Cerebellar cortex (tissue), 1 donor: ENCODE measurements at places on chromosomes 4 and X.

- DNase-seq: no peak
Measured at GRCh38 chr4:25172961-25173915, 13.0 kb upstream of the SEPSECS start.

- no peak for DNase-seq
Measured at GRCh38 chr4:2399216-2399615, 19.2 kb downstream of the ZFYVE28 start.

- no peak for DNase-seq
Measured at GRCh38 chr4:101205916-101206315, 141.4 kb downstream of the PPP3CA start.

DNA sequence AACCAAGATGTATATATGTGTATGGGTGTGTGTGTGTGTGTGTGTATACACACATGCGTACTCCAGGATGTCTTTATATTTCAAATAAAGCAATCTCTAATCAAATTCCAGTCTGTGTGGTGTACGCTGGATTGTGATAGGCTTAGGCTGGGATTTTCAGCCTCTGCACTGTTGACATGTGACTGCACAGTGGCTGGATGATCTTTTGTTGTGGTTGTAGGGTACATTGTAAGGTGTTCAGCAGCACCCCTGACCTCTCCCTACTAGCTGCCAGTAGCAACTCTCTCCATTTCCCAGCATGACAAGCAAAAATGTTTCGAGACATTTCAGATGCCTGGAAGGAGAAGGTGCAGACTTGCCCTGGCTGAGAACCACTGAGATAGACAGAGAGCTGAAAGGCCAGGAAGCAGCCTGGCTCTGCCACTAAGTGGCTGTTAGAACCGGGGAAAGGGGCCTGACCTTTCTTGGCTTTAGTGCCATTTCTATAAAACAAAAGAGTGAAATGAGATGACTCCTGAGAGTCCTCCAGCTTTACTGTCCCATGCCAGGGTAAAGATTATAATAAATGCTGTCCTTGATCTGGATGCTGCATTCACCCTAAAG, 10.5 kb downstream of the PGM2 start:
- no peak for DNase-seq

DNA sequence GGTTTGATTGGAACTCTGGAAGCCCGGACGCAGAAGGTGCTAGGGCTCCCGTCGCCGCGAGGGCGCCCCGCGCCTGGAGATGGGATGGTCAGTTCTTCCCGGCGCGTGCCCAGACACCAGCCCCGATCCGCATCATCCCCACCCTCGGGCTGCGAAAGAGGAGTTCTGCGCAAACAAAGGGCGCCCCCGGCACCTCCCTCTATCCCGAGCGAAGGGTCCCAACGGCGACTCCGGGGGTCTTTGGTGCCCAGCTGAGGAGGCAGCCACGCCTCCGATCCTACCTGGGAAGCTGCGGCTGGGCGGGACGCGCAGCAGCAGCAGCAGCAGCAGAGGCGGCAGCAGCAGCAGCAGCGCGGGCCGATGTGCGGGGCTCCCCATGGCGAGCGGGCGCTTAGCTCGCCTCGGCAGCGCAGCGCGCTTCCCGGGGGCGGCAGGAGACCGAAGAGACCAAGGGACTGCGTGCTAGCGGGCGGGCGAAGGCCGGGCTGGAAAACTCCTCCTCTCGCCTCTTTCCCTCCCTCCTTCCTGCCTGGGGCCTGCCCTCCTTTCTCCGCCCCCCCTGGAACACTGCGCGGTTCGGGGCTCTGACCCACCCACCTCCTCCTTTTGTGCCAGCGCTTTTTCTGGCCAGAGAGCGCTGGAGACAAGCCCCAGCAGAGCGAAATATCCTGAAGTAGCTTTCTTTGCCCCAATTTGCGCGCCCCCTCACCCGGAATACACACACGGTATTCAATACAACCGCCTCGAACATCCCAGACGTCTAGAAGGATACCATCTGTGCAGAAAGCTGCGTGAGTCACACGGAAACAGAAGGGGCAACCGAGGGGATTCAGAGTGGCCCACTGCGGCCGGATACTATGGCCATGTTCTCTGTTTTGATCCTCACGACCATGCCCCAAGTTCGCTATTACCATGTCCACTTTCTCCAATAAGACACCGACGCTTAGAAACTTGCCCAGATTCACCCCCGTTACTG, at the start of gene SRPX:
TSS of gene SRPX (minus strand) at position 457 of the 976 bp plus-strand sequence. CDS start at position 378, 79 bp downstream.
- DNase-seq: no peak

GRCh38 chrX:1535241-1536041, 1.5 kb downstream of the P2RY8 start:
- DNase-seq: no peak

DNA sequence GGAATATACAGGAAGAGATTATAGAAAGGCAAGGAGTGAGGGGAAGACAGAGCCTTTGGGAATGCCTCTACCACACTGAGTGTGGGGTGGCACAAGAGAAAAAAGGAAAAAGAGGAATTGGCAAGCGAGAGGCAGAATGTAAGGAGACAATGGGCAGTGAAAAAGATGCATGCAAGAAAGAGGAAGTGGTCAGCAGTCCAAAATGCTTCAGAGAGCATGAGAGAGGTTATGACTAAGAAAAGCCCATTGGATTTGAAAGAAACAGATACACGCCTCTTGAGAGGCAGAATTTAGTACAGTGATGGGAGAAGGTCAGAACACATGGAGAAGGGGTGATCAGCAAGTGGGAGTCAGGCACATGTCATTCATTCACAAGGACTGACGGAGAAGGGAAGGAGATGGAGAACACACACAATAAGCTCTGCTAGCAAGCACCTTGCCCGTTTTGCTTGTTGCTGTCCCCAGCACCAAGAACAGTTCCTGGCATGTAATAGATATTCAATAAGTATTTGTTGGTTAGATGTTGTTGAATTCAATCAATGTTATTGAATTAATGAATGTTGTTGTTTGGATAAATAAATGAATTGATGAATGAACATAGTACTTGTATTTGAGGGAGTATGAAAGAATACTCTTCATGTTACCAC, 6.3 kb downstream of the DCHS2 start:
- no peak for DNase-seq

DNA sequence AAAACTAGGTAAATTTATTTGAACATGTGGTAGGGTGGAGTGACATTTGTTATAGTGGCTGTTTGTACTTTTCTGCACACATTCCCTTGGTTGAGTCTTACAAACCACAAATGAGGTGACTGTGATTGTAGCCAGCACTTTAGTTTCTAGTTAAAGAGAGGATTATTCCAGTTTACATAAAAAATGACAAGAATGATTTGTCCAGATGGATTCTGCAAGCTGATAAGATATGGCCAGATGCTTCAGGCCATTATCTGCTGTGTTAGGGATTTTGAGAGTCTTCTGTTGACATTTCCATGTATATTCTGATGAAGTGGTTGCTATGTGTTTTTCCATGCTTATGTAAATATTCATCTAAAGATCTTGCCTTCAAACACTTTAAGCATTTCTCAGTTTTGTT, 31.0 kb upstream of the PDE5A start:
- DNase-seq: no peak

DNA sequence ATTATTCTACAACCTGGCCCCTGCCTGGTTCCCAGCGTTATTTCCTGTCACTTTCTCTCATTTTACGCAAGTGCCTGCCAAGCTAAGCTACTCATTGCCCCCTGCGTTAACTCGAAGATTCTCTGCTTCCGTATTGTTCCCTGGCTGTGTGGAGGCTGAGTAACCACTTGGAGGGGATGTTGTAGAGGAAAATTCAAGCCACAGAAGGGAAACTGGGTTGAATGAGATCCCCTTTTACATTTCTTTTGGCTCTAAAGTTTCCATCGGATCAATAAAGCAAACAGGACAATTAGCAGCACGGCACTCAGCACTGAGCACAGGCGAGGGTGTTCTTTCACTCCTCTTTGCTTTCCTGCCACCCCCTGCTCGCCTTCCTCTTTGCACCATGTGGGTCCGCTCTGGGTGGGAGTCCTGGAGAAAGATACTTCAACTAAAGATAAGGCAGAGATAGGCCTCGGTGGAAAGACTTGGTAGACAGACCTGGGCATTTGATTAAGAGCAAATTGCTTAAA, 4.2 kb upstream of the TMSB4X start:
- DNase-seq: peak; percentile 70

GRCh38 chr4:88587306-88587705, 5.0 kb upstream of the HERC3 start:
- no peak for DNase-seq

DNA sequence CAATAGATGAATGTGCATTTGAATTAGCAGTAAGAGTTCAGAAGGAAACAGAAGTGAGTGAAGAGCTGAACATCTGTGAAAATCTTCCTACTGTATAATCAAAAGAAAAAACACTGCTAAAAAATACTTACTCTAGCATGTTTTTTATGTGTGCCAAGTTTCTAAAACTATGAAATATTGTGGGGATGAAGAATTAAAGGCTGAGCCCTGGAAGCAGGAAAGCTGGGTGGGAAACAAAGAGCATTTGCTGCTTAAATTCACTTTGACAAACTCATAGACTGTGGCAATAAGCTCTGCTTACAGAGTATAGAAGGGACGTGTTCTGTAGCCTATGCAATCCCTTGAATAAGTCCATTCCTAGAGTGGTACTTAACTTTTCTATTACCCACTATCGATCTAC, 261.7 kb downstream of the ANKRD50 start:
- no peak for DNase-seq

- no peak for DNase-seq
Measured at GRCh38 chrX:56751071-56751470, 22.0 kb downstream of the NBDY start.

GRCh38 chr4:6018331-6018730, at the start of gene C4orf50:
C4orf50 (minus strand) TSS chr4:6018431.
- no peak for DNase-seq

DNA sequence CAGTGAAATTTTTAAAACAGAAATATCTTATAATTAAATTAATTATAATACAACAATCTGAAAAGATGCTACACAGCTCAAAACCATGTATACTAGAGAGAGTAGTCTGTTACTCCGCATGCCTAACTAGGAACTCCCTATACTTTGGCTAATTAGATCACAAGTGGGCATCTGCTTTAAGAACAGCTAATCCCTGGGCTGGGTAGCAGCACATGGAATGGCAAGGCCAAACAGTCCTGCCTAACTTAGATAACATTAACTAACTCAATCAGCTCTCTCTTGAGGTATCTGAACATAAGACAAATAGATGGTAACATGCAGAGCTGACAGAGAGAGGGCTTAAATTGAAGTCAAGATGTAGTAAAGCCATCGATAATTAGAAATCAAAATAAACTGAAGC, 9.9 kb downstream of the CHIC2 start:
- DNase-seq: no peak

GRCh38 chrX:81708487-81708886, 506.6 kb downstream of the SH3BGRL start:
- no peak for DNase-seq

DNA sequence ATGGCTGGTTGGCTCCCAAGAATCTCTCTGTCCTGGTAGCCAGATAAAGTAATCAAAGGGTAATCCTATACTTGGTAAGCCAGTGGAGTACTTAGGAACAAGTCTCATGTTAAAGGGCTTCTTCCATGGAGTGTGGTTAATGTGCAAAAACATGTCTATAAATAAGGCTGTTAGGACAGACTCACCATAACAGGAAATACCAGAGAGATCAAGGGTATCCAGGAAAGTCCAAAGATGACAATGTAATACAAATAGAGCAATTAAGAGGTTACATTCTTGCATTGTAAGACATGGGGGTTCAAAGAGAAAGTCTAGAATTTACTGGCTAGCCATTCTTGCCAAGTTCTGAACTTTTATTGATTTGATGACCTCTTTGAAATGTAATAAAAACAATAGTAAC, 61.9 kb upstream of the ZCCHC13 start:
- DNase-seq: no peak

- no peak for DNase-seq
Measured at GRCh38 chr4:14008494-14008893, 381.0 kb upstream of the BOD1L1 start.

- DNase-seq: no peak
Measured at GRCh38 chrX:5236749-5237148, 991.9 kb downstream of the NLGN4X start.

DNA sequence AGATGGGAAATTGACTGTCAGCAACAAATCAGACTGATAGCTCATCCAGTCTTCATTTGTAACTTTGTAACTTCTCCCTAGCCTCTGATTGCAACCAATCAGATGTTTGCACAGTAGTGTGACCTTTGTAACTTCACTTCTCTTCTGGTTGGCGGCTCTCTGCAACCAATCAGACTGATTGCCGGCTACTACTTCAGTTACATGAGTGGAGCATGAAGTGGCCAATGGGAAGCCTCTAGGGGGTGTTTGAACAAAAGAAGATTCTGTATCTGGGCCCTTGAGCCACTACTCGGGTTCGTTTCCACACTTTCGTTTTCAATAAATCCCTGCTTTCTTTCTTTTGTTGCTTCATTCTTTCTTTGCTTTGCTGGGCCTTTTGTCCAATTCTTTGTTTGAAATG, 1285.8 kb downstream of the TECRL start:
- DNase-seq: no peak

- DNase-seq: no peak
Measured at GRCh38 chr4:36786519-36786918, 458.0 kb upstream of the NWD2 start.

DNA sequence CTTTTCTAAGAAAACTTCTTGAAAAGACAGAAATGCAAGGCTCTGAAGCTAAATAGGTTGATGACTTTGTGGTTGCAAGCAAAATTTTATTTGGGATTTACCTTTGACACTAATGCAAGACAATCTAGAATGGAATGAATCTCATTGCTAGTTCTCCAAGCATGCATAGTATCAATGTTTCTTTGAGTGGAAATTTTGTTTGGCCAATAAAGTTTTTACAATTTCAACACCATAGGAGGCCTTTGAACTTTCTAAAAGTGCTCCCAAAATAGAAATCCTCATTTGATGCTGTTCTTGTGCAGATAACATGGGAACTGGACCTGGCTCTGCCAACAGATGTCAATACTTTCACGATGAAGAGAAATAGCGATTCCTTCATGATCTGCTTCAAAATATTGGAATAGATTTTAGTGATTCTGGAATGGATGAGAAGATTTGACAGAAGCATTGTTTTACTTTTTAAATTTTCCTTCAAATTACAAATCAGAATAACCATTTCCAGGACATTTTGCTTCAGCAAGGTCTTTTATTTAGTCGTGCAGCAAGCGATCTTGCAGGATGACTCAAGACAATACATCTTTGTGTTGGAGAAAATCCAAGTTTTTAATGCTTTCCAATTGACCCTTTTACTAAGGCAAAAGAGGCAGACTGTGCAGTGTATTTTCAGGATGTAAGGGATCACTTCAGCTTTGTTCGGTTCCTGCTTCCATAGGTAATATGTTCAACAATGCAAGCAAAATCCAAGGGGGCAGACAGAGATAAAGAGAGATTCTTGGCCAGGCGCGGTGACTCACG, 51.7 kb upstream of the OTUD4 start:
- DNase-seq: no peak

DNA sequence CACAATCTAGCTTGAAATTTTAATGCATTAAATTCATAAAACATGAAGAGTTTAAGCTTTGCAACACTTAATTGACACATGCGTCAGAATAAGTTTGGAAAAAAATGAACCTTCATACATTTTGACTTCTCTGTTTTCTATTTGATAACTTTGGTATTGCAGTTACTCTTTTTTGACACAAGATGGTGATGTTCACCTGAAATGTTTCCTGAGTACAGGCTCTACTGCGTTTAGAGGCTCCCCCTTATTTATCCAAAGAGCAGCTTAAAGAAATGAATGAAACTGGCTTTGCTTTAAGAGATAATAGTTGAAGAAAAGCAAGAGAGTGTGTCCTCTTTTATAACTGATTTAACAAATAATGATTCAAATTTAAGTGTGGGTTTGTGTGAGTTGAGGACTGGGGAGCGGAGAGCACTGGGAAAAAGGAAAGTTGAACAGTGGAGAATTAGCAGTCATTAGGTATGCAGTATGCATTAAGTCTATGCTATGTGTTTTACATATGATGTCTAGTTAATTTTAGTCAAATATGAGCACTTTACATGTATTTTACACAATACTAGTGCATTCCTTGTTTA, 180.6 kb upstream of the NUDT6 start:
- peak; percentile 62 for DNase-seq

GRCh38 chr4:29467044-29467717, 1253.0 kb upstream of the PCDH7 start:
- no peak for DNase-seq
